ENCODE measurements at places on chromosomes 5 and 9.

DNA sequence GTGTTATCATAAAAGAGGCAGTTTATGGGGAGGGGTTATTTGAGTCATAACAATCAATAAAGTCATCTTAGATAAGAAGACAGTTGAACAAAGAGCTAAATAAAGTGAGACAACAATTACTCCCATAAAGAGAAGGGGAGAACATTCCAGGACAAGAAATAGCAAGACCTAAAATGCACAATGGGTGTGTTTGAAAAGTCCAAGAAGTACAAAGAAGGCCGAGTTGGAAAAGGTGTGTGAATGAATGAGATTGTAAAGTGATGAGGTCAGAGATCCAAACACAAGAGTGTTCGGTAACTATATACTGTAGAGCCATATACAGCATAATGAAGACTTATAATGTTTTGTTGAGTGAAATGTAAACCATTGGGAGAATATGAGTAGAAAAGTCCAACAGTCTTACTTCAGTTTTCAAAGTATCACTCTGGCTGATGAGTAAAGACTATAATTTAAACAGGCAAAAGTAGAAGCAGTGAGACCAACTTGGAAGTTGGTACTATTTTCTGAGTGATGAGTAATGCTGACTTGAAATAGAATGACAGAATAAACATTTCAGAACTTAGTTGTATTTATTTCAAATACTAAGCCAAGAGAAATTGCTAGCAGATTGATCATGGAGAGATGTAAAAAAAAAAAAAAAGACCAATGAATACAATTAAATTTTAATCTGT lies 868.7 kb upstream of the CDH9 start:
- DNase-seq: no peak

DNA sequence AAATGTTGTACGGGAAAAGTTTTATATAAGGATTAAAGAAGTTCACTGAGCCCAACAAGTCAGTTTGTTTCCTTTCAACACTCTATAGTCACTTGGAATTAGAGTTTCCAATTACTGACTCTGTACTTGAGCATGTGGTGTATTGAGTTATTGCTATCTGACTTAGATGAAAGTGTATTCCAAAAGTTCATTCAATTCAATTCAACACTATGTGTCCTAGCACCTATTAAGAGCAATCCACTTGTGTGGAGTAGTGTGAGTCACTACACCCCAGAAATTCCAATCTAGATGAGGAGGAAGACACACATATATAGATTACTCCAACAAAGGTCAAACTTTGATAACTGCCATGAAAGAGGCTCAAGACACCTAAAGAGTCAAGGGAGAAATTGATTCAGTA lies 98.2 kb upstream of the SLCO6A1 start:
- DNase-seq: no peak

DNA sequence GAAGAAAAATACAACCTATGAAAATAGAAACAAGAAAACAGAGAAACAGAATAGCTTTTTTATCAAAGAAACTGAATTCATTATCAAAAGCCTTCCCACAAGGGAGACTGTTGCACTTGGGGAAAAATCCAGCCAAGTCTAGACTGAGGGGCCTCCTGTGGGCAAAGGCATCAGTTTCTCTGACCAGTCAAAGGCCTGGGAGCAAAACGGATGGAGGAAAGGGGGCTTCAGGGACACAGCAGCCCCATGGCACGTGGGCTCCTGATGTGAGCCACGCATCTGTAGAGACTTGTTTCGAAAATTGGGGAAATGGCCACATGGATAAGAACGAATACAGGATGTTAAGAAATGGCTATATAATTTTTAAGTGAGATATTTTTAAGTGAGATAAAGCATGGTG lies 21.1 kb downstream of the ZDHHC11B start:
- DNase-seq: no peak

- DNase-seq: no peak
These were observed 116.3 kb downstream of the MED27 start for GRCh38 chr9:131963072-131964030.

DNA sequence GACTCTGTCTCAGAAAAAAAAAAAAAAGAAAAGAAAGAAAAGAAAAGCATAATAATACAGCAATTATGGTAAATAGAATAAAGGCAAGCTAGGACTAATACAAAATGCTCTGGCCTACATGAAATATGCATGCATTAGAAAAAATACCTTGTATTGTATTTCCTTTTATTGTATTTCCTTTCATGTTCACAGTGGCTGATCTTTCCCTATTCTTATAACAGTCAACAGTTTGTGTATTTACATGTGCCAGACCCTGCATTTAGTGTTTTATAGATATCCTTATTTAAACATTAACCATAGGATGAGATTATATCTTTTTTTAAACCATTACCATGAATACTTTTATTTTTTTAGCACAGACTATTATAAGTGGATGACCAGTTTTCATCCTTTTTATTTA lies 56.3 kb upstream of the ARL15 start:
- DNase-seq: no peak

- DNase-seq: no peak
These were observed 132.4 kb downstream of the EFNA5 start for GRCh38 chr5:107538331-107538730.

- DNase-seq: peak; percentile 74
These were observed at the start of gene DOCK8 for GRCh38 chr9:214648-215493. DOCK8 (plus strand) TSS chr9:214865; CDS start chr9:214977, 112 bp downstream.

GRCh38 chr9:93258419-93258817 lies 74.5 kb downstream of the WNK2 start:
- DNase-seq: no peak

- no peak for DNase-seq
These were observed 138.6 kb downstream of the C5orf15 start for GRCh38 chr5:133829786-133830185.

DNA sequence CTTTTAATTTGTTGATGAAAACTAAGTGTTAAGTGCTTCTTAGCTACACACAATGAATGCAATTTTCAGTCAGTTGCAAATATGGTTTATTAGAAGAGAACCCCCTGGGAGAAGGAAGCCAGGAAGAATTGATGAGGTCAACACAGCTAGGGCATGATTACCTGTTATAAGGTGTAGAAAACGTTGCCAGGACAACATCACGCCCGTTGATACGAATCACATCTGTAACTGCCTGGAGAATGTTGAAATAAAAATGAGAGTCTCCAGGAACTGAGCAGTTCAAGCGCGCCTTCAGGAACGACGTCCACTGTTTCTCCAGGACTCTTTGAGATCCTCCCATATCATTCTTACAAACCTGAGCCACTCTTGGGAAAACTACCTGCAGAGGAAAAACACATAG lies 88.0 kb downstream of the SEMA6A start:
- DNase-seq: no peak

DNA sequence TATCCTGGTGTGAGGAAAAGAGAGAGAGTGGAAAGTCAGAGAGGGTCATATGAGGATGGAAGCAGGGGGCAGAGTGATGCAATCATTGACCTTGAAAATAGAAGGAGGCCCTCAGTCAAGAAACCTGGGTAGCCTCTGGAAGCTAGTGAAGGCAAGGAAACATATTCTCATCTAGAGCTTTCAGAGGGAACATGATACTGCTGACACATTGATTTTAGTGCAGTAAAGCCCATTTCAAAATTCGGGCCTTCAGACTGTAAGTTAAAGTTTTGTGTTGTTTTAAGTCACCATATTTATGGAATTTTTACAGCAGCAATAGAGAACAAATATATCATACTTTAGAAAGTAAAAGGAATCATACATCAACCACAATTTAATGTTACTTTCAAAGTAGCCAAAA lies 87.0 kb downstream of the ADAMTS19 start:
- DNase-seq: no peak

DNA sequence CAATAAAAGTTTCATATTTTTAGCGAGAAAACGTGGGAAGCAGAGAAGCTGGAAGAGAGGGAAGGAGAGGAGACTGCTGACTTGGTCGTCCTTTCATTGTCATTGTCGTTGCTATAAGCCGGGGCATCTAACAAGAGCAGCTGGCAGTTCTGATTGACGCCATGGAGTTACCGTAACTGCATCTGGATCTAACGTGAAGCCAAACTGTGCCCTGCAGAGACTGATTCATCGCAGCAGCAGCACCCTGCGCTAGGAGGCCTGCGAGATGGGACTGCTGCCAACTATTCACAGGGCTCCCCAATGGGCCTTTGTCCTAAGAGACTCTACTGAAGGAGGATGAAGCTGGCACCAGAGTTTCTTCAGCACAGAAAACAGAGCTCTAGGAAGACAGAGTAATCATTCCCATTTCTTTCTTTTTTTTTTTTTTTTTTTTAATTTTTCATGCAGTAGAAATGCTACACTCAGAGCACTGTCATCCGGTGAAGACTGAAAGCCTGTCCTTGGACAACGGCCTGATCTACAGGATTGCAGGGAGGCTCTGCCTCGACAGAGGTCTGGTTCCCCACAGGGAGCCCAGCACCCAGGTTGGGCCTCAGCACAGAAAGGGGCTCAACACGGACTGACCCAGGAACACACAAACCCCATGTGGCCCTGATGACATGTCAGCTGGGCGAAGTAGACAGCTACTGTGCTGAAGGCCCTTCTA lies 47.8 kb downstream of the RETREG1 start:
- no peak for DNase-seq

- no peak for DNase-seq
These were observed 107.4 kb upstream of the IFNE start for GRCh38 chr9:21589344-21590056.

GRCh38 chr5:59328709-59329296 lies 564.7 kb downstream of the PDE4D start:
- no peak for DNase-seq

DNA sequence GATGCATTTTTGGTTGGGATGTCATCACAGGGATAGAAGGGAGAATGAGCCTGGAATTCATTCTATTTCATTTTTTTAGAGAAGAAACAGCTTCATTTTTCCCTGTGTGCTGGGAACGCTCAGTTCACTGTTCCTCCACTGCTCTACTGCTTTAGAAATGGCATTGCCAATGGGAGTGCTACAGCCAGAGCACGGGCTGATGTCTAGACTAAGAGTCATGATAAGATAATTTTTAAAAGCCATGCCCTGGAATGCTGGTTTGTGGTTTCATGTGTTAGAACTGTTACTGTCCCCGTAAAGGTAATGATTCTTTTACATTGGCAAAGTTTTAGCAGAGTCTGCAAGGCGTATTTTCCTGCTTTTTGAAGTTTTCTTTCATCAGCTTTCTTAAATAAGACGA lies 119.6 kb downstream of the SEMA6A start:
- no peak for DNase-seq

DNA sequence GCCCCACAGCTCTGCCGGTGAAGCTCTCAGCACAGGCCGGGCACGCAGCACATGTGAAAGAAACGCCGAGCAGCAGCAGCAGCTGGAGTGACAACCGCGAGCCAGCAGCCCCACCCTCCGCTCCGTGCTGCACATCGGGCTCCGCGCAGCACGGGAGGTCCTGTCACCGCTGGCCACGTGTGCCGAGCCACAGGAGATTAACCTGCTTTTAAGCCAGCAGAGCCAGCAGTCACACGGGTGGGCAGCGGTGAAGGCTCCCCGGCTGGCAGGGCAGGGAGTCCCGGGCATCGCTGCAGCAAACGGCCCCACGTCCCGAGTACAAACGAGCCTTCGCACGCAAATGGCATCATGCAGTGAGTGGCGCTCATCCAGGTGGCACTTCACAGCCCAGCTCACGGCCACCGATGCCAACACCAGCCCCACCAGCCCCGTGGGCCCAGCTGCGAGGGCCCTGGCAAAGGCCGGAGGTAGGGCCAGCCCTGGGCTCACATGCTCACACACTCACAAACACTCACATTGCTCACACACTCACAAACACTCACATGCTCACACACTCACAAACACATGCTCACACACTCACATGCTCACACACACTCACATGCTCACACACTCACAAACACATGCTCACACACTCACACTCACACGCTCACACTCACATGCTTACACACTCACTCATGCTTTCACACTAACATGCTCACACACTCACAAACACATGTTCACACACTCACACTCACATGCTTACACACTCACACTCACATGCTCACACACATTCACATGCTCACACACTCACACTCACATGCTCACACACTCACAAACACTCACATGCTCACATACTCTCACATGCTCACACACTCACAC lies 11.1 kb downstream of the CCDC187 start:
- DNase-seq: no peak

DNA sequence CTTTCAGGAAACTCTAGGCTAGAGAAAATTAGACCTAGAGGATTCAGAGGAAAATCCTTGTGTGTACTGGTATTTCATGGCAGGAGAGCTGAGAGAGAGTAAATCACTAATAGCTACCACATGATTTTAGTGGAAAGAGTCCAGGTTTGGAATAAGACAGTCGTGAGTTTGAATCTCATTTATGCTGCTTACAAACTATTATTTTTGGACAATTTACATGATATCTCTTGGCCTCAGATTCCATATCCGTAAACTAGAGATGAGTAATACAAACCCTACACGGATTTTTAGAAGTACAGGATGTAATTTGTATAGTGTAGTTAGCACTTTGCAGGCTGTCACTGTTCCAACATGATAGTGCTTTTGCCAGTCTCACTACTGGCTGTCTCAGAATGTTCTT lies 2.7 kb downstream of the IL31RA start:
- DNase-seq: no peak

GRCh38 chr5:158943057-158943456 lies 156.7 kb downstream of the EBF1 start:
- DNase-seq: no peak

GRCh38 chr9:136837146-136837855 lies 5.0 kb upstream of the AJM1 start:
- DNase-seq: no peak

- DNase-seq: peak; percentile 11
These were observed 2.8 kb upstream of the IL3 start for GRCh38 chr5:132057498-132058255.

GRCh38 chr5:145811834-145812625 lies 23.1 kb downstream of the PRELID2 start:
- no peak for DNase-seq

DNA sequence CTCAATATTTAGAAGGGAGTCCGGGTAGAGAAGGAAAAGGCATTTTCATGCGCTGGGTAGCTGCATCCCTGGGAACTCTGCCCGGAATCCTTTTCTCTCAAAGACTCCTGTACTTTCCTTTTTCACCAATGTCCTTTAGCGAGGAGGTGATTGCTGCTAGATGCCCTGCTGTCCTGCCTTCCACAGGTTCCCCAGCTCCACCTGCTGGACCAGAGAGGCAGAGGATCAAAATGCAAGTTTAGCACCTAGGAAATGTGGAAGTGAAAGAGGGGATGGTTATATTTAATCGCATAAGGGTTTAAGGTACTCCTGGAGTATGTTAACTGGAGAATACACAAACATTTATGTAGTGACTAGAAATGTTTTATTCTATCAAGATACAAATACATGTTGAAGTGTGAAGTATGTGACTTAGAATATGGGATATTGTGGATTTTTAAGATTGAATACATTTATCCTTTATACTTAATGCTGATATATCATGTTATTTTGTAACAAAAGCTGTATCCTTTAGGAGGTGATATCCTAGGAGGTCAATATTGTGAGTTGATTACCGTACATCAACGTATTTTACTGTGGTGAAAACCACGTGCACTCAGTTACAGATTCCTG lies 145.7 kb downstream of the ARHGAP26 start:
- DNase-seq: peak; percentile 29

DNA sequence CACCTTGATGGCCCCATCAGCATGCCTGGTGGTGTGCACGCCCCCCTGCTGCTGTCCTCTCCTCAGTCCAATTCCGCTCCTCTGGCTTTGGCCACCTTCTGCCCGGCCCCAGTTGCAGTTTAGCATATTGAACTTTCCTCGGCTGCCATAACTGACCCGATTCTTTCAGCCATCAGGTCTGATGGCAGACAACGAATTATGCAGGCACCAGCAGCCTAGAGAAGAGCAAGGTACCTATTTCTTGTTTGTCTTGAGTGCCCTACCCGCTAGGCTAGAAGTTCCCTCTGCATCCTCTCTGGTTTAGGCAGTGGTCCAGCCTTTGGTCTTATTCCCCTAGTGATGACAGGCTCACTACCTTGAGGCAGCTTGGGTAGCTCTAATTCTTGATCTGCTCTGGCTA lies 43.0 kb upstream of the SLC25A51 start:
- DNase-seq: no peak

Data from natural killer cell (primary cell).